HuH-7 (cell line): ENCODE measurements at places on chromosomes 6 and 20.
A peak's percentile ranks its signal among the peaks of the same experiment; 100 is the strongest.

GRCh38 chr20:23052904-23053303 lies 3.4 kb upstream of the THBD start:
- DNase-seq = no peak

GRCh38 chr20:24448170-24448569 lies 21.3 kb upstream of the SYNDIG1 start:
- DNase-seq = no peak

DNA sequence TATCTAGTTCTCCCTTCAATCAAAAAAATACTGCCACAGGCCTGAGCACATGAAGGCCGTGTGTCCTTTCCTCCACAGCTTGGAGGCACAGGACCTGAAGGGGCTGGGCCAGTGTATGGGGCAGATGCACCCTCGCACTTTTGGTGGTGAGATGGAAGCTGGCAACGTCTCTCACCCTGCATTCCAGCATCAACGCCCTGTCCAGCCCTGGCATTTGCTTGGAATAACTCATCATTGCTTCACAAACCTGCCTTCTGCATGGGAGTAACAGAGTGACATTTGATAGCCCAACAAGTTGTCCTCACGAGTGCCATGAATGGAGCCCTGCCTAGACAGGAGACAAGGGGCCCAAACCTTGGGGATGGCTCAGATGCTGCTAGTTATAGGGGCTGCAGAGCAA lies 257.9 kb downstream of the SMOC2 start:
- no peak for DNase-seq

- no peak for DNase-seq
Observed at GRCh38 chr6:39870950-39871349, 63.3 kb downstream of the MOCS1 start.

GRCh38 chr20:41798930-41799502 lies 180.8 kb upstream of the CHD6 start:
- no peak for DNase-seq

DNA sequence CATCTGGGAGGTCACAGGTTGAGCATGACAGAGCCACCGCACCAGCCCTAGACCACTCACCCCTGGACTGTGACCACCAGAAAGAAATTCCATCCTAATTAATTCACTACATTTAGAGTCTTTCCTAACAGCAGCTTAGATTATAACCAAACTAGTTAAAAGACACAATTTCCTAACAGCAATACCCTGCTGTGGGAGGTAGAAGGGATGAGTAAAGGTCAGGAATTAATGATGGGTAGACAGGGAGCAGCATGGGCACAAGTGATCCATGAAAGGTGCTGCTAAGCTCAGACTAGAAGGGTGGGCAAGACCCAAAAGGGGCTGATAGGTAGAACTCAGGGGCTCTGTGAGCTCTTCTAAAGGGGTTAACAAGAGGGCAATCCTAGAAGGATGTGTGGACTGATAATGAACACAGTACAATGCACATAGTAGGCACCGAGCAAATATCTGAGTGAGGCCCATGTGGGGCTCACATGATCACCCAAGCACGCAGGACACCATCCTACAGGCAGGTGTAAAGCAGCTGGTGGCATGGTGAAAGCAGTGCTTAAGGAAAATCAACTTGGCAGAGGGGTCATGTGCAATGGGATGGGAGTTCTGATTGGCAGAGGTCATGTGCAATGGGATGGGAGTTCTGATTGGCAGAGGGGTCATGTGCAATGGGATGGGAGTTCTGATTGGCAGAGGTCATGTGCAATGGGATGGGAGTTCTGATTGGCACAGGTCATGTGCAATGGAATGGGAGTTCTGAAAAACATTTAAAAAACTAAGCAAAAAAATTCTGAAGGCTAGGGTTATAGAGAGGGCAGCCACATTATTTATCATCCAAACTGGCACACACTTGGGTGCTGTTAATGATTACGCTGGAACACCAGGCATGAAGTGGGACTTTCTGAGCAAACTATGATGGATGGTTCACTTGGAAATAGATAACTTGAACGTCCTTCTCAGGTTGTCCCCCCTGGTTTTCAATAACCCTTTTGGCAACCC lies 188.2 kb upstream of the FOXQ1 start:
- DNase-seq = no peak

DNA sequence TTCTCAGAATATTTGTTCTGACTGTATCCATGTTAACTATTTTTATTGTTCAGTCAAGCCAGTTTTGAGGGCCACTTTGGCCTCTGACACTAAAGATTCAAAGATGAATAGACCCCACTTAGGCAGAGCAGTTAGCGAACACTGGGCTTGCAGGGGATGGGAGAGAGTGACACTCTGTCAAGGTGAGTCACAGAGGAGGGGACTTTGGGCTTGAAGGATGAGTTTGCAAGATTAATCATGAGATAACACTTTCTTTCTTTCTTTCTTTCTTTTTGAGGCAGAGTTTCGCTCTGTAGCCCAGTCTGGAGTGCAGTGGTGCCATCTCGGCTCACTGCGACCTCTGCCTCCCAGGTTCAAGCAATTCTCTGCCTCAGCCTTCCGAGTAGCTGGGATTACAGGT lies 46.4 kb downstream of the SPATA2 start:
- DNase-seq = no peak

DNA sequence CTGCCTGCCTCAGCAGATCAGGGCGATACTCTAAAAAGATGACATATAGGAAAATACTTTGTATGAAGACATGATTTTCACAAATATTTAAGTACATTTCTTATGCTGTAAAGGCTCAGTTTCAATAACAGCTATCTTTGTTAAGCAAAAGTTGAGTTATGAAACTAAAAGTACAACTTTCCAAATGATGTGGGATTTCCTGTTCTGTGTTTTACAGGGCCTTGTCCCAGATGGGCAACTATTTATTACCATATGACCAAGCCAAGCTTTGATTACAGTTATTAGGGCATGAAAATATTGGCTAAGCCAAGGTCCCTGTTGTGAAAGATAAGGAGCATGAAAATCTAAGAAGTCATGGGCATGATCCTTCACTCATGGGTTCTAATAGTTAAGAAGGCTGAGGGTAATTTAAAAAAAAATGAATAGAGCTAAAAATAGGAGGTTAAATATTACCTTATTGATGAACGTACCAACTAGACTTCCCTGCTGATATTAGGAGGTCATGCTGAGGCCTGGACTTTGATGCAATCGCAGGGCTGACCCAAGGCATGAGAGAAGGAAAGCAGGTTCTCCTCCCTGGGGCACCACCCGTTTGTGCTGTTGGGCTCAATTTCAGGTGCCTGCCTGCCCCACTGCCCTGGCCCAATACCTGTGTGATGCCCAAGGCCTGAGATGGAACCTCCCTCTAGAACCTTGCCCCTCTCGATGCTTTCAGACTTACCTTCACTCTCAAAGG lies 294.4 kb upstream of the PRDM1 start:
- DNase-seq = no peak

- DNase-seq = no peak
Observed at GRCh38 chr6:74609871-74610270, 596.0 kb downstream of the COL12A1 start.

DNA sequence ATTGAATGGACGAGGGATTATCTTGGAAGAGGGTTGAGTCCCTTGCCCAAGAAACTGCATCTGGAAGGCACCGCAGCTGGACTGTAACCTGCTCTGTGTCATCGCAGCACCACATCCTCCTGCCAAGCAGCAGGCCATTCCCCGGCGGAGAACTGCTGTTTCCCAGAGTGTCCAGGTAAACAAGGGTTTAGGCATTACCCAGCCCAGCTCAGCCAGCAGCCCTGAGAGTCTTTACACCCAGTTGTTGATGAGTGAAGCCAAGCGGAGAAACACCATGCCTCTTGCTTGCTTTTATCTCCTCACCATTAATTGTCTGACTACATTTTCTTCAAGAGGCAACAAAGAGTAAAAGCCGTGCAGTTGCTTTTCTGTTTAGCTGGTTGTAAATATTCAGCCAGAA lies 104.1 kb downstream of the CDH4 start:
- no peak for DNase-seq

- no peak for DNase-seq
Observed at GRCh38 chr20:44069203-44070011, 117.6 kb downstream of the JPH2 start.

DNA sequence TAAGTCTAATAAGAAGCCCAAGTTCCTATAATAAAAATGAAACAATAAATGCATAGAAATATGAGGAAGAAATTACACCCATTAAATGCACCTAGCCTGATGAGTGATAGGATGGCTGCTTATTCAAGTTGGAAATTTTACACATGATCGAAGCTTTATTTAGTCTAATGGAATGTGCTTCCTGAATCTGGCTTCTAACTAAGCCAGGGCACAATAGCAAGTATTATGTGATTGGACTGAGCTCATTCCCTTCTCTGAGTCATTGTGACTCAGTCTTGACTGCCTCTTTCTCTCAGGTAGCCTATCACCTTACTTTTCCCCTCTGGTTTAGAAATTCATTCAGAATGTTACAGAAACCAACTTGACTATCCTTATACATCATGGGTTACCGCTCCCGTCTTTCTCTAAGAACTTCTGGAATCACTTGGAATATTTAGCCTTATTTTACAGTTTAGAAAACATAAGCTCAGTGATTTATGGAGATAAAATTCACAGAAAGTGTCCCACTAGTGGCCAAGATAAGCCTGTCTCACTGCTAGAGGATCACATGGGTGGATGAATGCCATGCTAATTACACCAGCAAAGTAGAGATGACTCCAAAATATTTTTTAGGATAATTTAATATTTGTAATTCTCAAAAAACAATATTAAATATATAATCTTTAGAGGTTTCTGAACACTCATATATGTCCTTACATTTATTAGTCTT lies 505.3 kb upstream of the JAG1 start:
- DNase-seq = no peak

DNA sequence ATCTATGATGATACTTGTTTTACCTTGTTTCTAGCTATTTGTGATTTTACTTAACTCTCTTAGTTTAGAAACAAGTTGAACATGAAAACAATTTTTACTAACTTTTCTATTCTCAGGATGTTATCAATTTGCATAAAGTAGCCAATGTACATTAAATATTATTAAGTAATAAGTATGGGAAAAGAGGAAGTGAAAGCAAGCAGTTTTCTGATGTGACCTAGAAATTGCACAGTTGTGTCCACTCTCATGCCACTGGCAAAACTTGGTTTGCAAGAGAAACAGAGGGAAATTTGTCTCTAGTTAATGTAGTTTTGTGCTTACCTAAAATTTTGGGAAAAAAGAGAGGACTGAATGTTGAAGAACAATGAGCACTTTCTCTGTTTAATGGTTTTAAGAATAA lies 19.2 kb upstream of the TSPYL1 start:
- DNase-seq = no peak

GRCh38 chr20:35511814-35512420 lies 17.5 kb downstream of the C20orf173 start:
- DNase-seq = peak; percentile 61

- no peak for DNase-seq
Observed at GRCh38 chr6:126307849-126308248, 32.1 kb upstream of the CENPW start.

GRCh38 chr20:20992686-20993360 lies 113.3 kb downstream of the LINC00237 start:
- DNase-seq = no peak

- DNase-seq = no peak
Observed at GRCh38 chr6:147255948-147256674, 51.9 kb downstream of the STXBP5 start.

GRCh38 chr6:155660251-155660977 lies 204.8 kb upstream of the NOX3 start:
- no peak for DNase-seq

- no peak for DNase-seq
Observed at GRCh38 chr20:35387334-35387733, 24.4 kb downstream of the UQCC1 start.

DNA sequence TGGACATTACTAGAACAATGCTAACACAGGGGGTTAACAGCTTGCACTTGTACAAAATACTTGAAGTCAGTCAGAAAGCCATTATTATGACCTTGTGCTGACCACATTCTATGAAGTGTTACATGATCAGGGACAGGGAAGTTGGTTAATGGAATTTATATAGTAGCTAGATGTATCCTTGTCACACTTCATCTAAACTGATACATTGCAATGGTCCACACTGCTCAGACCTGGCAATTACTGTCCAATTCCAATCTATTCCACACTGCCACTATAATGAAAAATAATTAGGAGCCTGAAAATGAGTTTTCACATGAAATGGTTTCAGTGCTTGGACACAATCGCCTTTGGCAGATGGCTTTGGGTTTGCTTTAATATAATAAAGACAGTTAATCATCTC lies 850.8 kb downstream of the EPHA7 start:
- DNase-seq = no peak

DNA sequence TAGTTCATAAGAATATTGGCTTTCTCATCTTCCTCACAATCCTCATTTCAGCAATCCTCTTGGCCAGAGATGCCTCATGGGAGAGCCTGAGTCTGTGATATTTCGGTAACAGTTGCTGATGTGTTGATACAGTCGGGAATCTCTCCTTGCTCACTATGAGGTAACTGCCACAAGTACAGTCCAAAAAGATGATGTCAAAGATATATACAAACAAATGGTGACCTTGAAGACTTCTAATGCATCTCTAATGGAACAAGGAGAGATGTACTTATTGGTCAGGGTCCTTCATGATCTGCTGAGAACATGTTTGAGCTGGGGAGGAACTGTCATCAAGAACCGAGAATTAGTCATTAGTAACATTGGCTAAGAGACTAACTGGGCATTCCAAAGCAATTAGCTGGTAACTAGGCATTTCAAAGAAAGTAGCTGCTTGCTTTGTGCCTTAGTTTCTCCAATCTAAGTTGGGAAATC lies 56.1 kb downstream of the FILIP1 start:
- no peak for DNase-seq

DNA sequence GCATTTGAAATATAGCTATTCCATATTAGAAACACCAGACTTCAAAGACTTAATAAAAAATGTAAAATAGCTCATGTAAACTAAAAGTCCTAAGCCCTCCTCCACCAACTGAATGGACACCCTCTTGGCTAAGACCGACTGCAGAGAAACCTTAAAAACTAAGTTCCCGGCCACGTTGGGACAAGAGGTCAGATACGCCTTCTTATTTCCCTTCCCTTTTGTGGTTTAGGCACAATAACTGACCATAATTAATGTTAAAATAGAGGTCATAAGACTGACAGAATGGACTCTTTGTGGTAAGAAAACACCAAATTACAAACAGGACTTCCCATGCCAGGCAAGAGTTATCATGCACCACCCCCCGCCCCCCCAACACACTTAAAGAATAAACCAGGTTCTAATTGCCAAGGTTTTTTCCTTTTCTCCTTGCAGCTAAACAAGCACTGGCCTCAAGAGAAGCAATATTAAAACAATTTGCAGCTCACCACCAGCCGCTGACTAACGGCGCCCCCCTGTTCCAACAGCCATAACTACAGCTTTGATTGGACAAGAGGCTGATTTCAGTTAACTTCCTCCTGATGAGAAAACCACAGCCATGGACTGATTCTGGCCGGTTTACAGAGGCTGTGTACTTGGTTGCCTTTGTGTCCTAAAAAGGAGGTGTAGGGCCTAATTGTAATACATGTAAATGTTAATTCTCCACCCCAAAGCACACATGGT lies 10.7 kb upstream of the LAMP5 start:
- DNase-seq = peak; percentile 65
